ENCODE measurements at places on chromosomes 12 and 14.

GRCh38 chr12:109288571-109288970 lies 20.5 kb downstream of the FOXN4 start:
- DNase-seq: no peak

GRCh38 chr12:90260136-90260535 lies 551.5 kb upstream of the ATP2B1 start:
- DNase-seq: no peak

DNA sequence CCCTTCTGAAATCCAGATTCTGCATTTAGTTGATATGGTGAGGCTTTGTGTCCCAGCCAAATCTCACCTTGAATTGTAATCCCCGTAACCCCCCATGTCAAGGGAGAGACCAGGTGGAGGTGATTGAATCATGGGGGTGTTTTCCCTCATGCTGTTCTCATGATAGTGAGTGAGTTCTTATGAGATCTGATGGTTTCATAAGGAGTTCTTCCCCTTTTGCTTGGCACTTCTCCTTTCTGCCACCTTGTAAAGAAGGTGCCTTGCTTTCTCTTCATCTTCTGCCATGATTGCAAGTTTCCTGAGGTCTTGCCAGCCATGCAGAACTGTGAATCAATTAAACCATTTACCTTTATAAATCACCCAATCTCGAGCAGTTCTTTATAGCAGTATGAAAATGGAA lies 23.1 kb upstream of the C12orf42 start:
- no peak for DNase-seq

DNA sequence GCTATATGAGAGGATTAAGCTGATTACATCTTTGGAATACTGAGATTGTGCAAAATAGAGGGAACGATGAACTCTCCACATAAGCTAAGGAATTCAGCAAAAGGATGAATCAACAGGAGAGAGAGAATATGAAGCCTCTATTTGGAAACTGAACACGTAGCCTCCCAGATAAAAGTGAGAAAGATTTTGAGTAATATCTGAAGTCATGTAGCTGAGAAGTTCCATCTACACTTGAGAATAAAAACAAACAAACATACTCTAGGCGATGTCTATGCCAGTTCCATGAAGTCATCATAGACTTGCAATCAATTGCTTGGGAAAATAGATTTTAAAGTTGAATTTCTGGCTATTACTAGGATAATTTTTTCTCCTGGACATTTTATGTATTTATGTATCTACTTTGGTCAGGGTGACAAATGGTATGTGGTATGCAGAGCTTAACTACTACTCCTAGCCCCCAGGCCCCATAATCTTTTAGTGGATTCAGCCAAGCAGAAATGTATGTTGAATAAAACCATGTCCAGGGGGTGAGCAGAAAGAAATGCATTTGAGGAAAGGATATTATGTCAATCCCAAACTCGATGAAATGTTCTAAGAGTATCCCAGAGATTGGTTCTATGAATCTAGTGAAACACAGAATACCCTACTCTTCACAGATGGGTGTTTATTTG lies 627.4 kb downstream of the DIO2 start:
- DNase-seq: no peak

DNA sequence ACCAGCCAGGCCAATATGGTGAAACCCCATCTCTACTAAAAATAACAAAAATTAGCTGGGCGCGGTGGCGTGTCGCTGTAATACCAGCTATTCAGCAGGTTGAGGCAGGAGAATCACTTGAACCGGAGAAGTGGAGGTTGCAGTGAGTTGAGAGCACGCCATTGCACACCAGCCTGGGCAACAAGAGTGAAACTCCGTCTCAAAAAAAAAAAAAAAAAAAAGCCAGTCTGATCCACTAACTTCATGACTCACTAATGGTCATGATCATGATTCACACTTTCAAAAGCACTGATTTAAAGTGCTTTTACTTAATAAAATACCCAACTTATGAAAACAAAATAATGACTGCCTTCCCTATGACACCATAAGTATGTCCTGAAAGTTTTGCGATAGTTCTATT lies 38.4 kb upstream of the CPM start:
- DNase-seq: no peak

DNA sequence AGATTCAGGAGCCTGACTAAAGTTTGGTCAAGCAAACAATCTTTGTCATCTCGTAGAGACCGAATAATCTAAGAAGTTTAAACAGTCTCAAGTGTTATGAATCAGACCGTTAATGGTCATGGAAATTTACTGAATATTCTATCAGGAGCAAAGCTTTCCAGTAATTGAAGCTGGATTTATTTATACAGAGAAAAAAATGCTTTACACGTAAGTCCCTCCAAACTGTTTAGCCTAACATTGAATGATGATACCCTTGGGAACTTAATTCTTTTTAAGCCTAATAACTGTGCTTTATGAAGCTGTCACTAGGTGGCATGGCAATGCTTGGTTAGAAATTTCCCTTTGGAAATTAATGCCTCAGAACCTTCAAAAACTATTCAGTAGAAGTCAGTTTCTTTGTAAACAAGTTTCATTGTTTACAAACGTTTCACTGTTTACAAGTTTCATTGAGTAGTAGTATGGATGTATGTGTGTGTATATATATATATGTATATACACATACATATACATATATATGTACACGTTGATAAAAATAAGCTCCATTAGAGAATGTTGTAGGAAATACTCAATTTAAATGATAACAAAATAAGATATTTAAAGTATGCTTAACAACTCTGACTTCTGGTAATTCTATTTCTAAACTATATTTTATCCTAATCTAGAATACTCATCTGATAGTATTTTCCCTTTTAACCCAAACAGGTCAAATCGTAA lies 32.1 kb downstream of the DEPDC4 start:
- no peak for DNase-seq

GRCh38 chr12:132211816-132212215 lies 67.6 kb downstream of the NOC4L start:
- no peak for DNase-seq

GRCh38 chr12:64610079-64610659 lies at the start of gene RASSF3:
Gene RASSF3, plus strand, starts transcription at chr12:64610495. Its CDS starts 138 bp downstream, at chr12:64610633.
- DNase-seq: peak; percentile 47

DNA sequence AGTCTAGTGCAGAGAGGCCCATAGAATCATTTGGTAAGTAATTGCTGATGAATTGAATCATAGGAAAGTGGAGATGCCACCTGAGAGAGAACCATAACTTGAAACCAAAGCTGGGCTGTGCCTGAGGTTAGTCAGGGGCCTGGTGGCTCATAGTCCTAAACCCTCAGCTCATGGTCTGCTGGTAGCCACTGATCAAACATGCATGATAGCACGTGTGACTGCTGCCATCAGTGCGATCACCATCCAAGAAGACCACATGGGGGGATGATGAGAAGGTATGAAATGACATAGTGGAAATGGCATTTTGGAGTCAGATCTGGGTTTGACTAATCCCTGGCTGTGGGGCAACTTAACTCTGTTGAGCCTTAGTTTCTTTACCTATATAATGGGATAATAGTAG lies 190.5 kb downstream of the CACNA1C start:
- no peak for DNase-seq

- DNase-seq: no peak
Measured at GRCh38 chr12:120495186-120495730, 655 bp upstream of the DYNLL1 start.

- DNase-seq: no peak
Measured at GRCh38 chr12:24226745-24227350, 277.4 kb upstream of the SOX5 start.

DNA sequence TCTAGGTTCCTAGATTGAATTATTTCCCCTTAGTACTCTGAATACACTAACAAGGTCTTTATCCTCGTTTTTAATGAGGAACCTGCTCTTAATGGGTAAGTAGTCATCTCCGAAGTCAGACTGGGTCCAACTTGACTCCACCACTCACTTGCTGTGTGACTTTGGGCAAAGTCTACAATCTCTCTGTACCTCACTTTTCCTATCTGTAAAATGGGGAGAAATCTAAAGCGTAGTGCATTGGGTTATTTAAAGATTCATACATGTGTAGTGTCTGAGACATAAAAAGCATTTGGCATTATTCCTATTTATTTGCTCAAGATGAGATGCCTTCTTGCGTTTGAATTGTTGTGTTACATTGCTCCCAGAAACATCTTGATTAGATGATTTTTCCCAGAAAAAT lies 51.5 kb downstream of the GTF2A1 start:
- no peak for DNase-seq

- no peak for DNase-seq
Measured at GRCh38 chr14:36827861-36828260, 166.2 kb downstream of the PAX9 start.

- no peak for DNase-seq
Measured at GRCh38 chr12:59652130-59652529, 56.3 kb downstream of the SLC16A7 start.

GRCh38 chr12:100926669-100927248 lies 132.2 kb downstream of the ANO4 start:
- no peak for DNase-seq

DNA sequence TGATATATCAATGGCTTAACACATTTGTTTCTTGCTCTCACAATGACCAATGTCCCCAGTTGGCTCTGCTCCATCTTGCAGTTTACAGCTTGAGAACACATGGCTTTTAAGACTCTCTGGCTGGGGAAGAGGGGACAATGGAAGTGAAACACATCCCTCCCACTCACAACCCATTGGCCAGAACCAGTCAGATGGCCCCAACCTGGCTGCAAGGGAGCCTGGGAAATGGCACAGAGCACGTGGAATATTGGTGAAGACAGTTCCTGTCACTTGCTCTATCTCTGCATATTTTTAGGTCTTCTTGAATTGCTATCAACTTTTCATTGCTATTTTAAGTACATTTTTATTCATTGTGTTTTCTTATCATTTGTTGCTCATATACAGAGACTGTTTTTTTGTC lies 345.4 kb downstream of the MED13L start:
- no peak for DNase-seq

- no peak for DNase-seq
Measured at GRCh38 chr12:106975993-106976658, 10.8 kb downstream of the MTERF2 start.

DNA sequence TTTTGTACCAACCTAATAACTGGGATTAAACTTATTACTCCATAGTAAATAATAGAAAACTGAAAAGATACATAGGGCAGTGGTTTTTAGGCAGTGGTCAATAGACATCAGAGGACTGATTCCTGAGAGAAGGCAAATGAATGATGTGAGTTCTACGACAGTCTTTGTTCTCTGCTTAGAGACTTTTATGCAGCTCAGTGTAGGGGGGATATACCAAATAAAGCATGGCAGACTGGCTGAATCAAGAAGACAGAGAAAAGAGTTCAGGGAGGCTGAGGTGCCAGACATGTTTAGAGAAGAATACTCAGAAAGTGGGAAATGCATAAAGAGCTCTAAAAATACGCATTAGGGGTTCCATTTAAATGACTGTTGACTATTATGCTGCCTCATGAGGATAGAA lies 320.8 kb upstream of the FAR2 start:
- DNase-seq: no peak

GRCh38 chr12:9634177-9634803 lies 26.6 kb upstream of the KLRB1 start:
- peak; percentile 83 for DNase-seq

DNA sequence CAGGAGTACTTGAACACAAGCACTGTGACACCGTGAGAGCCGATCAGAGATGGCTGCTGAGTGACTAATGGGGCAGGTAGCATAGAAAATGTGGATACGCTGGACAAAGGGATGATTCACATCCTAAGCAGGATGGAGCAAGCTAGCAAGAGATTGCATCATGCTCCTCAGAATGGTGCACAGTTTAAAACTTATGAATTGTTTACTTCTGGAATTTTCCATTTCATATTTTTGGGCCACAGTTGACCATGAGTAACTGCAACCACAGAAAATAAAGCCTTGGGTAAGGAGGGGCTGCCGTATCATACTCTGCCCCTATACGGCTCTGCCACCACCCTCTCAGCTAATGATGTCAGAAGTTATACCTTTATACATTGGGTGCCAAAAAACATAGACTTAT lies 23.3 kb upstream of the MARK3 start:
- DNase-seq: no peak

GRCh38 chr14:70809225-70810219 lies at the start of gene MAP3K9:
Gene MAP3K9, minus strand, starts transcription at chr14:70809513. Its CDS starts 342 bp downstream, at chr14:70809171.
- DNase-seq: peak; percentile 77

- DNase-seq: no peak
Measured at GRCh38 chr12:30301291-30301690, 394.4 kb downstream of the IPO8 start.

- no peak for DNase-seq
Measured at GRCh38 chr14:95211721-95212504, 54.6 kb upstream of the DICER1 start.

DNA sequence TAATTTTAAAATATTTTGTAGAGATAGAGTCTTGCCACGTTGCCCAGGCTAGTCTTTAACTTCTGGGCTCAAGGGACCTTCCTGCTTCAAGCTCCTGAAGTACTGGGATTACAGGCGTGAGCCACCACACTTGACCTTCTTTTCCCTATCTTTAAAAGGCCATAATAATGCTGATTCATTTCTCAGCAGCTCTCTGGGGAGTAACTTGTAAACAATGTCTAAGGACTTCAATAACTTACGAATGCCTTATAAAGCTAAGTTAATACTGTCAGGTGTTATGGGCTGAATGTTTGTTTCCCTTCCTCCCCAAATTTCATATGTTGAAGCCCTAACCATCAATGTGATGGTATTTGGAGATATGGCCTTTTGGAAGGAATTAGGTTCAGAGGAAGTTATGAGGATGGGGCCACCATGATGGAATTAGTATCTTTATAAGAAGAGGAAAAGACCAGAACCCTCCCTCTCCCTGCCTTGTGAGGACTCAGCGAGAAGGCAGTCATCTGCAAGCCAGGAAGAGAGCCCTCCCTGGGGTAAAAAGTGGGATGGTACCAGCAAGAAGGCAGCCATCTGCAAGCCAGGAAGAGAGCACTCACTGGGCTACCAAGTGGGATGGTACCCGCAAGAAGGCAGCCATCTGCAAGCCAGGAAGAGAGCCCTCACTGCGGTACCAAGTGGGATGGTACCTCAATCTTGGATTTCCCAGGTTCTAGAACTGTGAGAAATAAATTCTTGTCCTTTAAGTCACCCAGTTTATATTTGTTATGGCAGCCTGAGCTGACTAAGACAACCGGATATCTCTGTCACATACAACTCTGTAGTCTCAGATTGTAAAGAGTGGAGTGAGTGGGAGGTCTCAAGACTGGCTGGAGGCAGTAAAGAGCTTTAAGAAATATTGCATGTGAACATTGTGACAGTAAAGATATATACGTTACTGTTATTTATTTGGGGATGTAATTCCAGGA lies 16.3 kb upstream of the YBX3 start:
- DNase-seq: no peak

GRCh38 chr12:88052686-88053085 lies 23.5 kb upstream of the C12orf50 start:
- no peak for DNase-seq

All from activated CD4-positive, alpha-beta T cell treated with anti-CD3 and anti-CD28 coated beads, Interleukin-2, amount 50 U/mL, for 4 hours (primary cell).